CD4-positive, alpha-beta T cell treated with Interleukin-4 for 4 hours (primary cell): ENCODE measurements at places on chromosomes 2 and 18.

- no peak for DNase-seq
Measured at GRCh38 chr18:68940754-68941153, 142.9 kb downstream of the CCDC102B start.

DNA sequence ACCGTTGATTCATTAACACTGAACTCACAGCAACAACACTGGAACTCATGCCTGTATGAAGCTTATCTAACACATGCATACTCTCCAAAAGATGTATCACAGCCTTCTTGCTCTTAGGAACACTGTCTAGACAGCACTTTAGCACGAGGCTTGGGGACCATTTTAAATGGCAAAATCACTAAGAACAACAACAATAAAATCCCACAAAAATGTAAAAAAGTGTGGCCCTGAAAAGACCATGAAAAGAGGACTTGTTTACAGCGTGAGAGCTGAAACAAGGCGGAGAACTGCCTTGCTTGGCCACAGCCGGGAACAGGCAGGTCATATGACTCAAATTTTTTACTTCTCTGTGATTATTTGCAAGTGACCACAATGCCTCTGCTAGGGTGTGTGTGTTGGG, 48.1 kb downstream of the CHN1 start:
- no peak for DNase-seq

DNA sequence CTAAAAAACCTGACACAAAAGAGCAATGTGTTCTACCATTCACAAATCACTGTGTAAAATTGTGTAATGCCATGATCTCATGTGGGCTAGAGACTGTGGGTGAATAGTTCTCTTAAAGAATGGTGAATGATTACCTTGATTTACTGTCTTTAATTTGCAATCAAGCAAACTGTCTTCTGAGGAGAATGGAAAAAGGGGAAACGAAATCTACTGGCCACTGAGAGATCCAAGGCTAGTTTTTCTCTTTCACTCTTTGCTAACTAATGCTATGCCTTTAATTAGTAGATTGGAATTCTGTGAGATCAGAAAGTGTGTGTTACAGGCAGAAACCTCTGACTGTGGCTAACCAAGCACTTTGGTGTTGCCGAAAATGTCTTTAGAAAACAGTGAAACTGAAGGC, 422.7 kb downstream of the TGIF1 start:
- no peak for DNase-seq

- DNase-seq: no peak
Measured at GRCh38 chr18:58212274-58212673, 168.2 kb downstream of the NEDD4L start.
